ENCODE measurements at places on chromosomes 11 and 22.
A peak's percentile ranks its signal among the peaks of the same experiment; 100 is the strongest.

- no peak for DNase-seq
These were observed 59.0 kb downstream of the ARL14EP start for GRCh38 chr11:30381879-30382278.

GRCh38 chr11:79440571-79441460, at the start of gene TENM4:
TENM4 (minus strand) TSS chr11:79441030; CDS start chr11:79069944, 371,086 bp downstream.
- DNase-seq = peak; percentile 17

DNA sequence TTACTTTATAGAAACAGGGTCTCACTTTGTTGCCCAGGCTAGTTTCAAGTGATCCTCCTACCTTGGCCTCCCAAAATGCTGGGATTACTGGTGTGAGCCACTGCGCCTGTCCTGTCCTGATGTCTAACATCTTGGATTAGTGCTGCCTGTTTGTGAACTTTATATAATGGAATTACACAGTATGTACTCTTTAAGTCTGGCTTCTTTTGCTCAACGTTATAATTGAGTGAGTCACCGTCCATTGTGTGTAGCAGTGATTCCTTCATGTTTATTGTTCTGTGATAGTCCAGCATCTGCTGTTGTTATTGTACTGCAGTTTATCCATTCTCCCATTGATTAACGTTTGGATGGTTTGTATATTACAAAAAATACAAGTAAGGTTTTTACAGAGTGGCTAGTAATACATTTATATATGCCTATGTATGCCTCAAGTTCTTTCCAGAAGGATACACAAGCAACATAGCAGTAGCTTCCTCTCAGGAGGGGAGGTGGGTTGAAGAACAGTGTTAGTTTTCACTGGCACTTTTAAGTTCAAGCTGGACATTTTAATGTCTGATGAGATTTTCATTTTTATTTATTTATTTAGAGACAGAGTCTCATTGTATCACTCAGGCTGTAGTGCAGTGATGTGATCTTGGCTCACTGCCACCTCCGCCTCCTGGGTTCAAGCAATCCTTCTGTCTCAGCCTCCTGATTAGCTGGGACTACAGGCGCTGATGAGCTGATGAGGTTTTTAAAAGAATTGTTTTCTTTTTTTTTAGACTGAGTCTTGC, 25.2 kb upstream of the MICALL1 start:
- no peak for DNase-seq

- no peak for DNase-seq
These were observed 618.0 kb downstream of the BRD1 start for GRCh38 chr22:49209452-49210195.

GRCh38 chr11:124197999-124198398, 14.9 kb downstream of the OR10D3 start:
- DNase-seq = no peak

GRCh38 chr11:80603472-80603871, 1162.6 kb upstream of the TENM4 start:
- DNase-seq = no peak

- no peak for DNase-seq
These were observed 7.6 kb downstream of the POU2AF2 start for GRCh38 chr11:111253131-111253530.

GRCh38 chr11:91698845-91699244, 525.8 kb upstream of the FAT3 start:
- DNase-seq = no peak

DNA sequence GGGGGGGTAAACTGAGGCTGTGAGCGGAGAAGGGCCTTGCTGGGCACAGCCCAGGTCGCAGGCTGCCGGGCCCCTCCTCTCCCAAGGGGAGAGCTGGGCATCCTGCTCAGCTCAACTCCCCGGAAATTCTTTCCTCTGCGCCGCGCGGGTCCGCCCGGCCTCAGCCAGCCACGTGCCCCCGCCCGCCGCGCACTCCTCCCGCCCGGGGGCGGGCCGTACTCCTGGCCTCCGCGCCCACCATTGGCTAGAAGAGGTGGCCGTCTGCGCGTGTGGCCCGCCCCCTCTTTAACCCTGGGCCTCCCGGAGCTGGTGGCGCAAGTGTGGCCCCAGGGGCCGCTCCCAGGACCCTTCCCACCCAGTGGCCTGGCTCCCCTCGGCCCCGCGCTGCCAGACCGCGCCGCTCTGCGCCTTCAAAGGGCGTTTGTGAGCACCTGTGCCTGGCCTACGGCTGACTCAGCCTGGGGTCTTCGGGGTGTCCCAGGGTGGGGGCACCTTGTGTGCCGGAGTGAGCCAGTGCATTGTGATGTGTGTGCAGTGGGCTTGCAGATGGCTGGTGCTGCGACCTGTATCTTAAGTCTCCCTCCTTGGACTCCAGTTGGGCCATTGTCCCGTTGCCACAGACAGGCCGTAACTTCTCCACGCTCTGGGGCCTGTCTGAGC, 2.0 kb downstream of the MRGPRF start:
- DNase-seq = peak; percentile 55

DNA sequence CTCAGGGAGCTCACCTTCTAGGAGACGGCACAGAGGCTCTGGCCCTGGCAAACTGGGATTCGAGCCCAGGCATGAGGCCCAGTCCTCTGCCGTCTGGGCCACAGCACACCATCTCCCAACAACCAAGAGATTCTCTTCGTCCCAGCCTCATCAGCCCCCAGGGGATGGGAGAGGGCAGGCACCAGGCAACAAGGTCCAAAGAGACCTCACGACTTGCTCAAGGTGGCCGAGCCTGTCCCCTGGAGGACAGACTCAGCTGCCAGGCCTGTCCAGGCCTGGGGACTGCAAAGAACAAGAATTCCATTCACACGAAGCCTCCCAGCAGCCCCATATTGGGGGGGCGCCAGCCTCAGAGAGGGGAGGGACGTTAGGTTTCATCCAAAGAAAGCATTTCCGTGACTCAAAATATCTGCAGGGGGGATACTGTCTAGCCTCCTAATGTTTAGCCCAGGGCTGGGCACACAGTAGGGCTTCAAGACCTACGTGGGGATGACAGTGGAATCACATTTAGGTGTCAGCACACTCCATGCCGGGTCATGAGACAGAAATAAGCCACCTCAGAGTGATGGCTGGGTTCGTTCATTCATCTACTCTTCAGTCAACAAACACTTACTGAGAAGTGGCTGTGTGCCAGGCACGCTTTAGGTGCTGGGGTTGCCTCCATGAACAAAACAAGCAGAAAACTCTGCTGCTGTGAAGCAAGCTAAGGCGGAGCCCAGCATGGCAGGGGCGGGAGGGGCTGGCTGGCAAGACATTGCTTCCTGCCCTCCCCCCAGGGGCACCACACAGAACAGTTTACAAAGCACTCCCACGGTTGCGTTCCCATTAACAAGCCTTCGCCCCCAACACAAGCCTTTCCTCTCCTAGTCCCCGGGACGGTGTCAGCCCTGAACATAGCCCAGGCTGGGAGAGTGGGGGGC, 1.2 kb downstream of the CARNS1 start:
- peak; percentile 62 for DNase-seq

DNA sequence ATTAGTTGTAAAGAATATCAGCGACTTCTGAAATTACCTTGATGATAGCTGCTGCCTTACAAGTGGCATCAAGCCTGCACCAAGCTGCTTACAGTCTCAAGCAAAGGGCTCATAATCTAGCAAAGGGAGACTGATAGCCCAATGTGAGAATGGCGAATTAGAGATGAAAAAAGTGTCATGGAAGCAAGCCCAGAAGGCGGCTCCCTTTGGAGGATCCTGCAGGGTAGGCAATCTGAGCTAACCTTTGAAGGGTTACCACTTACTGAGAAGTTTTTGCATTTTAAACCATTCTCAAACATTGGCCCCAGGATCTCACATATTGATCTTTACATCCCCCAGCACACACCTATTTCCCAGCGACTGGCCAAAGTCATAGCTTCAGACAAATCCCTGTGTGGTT, 18.5 kb downstream of the GAB2 start:
- DNase-seq = no peak

DNA sequence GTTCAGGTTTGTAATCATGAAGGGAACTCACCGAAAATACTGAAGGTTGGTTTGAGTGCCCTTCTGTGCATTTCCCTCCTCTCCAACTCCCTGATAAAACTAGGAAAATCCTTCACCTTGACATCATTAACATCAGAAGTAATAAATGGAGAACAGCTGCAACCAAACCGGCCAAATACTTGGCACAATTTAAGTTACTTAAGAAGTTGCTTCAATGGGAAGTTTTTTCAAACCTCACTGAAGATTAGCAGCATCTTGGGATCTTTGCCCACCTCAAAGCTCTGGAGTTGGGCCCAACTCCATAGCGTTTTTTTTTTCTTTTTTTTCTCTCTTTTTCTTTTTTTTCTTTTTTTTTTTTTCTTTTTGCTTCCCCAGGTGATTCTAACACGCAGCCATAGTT, 784.8 kb downstream of the KCNA4 start:
- DNase-seq = no peak

DNA sequence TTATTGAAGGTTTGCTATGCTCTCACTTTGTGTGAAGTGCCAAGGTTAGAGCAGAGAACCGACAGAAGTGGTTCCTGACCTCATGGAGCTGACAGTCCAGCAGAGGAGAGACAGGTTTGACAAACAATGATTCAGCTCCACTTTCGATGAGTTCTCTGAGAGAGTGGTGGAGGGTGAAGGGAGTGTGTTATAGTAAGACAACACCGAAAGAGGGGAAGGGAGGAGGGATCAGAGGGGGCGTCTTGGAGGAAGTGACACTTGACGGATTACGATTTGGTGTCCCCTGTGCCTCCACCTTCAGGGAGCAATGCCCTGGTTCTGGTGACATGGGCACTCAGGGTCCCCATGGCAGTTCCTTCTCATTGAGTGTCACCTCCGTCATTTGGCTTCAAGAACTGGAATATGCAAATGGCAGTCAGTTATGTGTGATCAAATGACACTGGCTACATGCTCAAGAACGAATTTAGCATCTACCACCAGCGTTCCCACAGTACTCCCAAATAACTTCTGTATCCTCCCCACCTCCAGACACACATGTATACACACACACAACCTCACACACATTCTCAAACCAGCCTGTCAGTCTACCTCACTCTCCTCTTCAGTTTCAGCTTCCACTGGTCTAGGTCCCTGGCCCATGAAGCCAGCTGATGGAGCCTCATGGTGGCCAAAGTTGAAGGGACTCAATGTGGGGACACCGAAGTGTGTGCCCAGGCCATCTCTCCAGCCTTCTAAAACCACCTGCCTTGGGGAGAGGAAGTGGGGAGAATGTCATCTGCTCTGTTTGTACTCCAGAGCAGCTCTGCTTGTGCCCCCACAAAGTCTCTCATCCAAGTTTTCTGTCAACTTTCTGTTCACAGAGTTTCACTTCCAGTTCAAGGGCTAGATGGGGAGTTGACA, 31.4 kb upstream of the NUP160 start:
- DNase-seq = no peak

DNA sequence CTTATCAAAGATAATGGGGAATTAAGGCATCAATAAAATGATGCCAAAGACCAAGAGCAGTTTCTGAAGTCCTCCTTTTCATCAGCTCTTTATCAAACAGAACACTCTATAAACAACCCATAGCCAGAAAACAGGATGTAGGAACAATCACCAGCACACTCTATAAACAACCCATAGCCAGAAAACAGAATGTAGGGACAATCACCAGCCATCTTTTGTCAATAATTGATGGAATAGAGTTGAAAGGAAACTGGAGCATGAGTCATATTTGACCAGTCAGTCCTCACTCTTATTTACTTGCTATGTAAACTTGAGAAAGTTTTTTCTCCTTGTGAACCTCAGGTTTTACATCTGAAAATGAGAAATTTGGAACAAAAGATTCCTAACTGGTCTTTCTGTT, 10.0 kb downstream of the MS4A2 start:
- DNase-seq = no peak

GRCh38 chr22:43474161-43475101, 62.6 kb downstream of the MPPED1 start:
- DNase-seq = no peak

DNA sequence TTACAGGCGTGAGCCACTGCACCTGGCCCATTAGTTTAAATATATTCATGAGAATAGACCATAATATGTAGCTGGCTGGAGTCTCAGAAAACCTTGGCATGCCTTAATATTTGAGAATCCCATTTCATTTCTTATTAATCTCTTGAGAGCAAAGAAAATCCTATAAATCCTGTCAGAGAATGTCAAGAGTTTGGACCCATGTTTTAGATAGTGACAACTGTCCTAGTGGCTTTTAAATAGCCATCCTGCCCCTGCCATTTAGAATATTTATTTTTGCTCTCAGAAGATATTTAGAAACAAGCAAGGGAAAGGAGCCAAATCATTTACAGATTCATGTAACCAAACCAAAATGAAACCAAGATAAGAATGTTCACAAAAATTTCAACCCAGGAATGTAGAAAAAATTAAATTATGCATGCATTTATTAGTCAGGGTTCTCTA, 107.2 kb downstream of the SWAP70 start:
- DNase-seq = no peak

DNA sequence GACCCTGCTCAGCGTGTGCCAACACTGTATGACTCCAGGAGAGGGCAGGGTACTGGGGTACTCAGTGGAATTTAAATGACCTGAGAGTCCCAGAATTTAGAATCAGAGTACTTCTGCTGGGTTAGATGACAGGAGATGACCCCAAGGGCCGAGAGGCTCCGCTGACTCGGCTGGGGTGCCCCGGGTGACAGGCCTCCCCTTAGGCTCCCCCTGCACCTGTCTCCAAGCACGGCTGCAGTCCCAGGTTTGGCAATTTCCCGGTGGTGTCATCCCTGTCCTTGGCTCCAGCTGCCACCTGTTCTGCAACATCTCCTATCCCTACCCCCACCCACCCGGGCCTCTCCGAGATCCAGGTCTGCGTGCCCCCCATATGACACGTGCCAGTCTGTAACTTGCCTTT, 1.3 kb downstream of the ACTN3 start:
- DNase-seq = no peak
